Activated naive CD4-positive, alpha-beta T cell treated with Interleukin-2 at 50 U/mL for 16 hours (primary cell): ENCODE measurements at places on chromosomes 11 and 22.

DNA sequence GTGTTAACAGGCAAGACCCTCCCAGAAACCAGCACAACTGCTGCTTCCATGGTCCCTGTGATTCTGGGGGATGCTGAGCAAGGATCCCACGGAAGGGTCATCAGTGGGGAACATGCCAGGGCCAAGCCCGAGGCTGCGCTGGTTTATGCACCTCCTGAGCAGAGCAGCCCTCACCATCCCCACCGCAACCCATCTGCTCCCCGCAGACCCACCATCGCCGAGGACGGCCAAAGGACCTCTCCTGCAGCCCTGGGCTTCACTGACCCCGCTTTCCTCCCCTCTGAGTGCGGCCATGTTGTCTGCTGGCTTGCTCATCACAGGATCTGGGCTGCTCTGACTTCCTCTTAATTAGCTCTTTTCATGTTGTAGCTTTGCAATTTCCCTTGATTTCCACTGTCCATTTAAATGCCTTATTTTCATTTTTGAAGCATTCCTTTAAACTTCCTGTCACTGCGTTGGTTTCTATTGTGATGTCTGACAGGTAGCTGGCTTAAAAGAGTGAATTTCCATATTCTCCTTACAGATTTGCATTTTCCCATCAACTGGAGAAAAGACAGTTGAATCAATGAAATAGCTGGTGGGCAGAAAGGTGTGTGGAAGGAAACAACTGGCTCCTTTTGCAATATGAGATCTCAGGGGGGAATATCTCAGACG, 14.9 kb downstream of the TP53AIP1 start:
- no peak for DNase-seq

DNA sequence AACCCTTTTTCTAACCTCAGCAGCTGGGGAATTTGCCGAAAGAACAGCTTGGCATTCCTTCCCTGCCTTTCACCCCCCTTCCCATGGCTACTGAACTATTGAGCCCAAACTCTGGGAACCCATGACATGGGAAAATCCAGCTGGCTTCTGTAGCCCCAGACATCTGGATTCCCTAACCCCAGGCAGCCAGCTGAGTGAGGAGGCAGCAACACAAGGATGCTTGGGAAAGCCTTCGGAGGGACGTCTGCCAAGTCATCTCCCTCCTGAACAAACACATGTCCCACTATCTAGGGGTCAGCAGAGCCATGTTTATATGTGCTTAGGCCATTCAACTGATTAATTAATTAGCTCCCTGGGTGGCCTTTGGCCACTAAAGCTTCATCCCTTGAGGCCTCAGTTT, 21.6 kb downstream of the LRRC55 start:
- DNase-seq = no peak

DNA sequence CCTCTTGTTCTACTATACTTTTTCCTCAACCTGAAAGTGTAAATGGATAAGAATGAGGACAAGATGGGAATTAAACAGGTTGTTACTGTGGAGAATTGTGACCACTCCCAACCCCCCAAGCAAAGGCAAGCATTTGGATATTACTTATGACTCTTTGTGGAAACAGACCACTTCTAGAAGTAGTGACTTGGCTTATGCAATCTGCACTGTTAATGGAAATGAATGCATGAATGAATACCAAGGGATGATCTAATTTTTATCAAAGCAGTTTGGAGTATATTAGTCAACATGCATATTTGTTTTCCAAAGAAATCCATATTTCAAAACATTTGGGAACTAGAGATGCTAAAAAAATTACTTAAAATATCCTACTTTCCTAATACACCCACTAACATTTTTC, 35.3 kb downstream of the AMOTL1 start:
- no peak for DNase-seq

DNA sequence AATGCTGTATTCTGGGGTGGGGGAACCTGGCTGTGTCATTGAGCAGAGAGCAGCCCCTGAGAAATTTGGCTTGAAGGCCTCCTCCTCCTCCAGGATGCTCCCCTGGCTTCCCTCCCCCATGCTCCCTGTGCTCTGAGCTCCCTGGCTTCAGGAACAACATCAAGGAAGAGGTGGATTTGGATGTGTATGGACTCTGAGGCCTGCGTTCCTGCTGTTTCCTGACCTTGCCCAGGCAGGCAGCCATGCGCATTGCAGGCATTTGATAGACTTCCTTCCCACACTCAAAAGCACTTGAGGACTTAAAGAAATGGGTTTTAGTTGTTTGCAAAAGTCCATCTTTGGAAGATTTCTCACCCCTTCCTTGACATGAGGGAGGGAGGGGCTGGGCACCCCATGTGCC, 1317.1 kb downstream of the BRD1 start:
- DNase-seq = no peak

- DNase-seq = no peak
Measured at GRCh38 chr11:77508019-77508418, 34.1 kb upstream of the PAK1 start.

DNA sequence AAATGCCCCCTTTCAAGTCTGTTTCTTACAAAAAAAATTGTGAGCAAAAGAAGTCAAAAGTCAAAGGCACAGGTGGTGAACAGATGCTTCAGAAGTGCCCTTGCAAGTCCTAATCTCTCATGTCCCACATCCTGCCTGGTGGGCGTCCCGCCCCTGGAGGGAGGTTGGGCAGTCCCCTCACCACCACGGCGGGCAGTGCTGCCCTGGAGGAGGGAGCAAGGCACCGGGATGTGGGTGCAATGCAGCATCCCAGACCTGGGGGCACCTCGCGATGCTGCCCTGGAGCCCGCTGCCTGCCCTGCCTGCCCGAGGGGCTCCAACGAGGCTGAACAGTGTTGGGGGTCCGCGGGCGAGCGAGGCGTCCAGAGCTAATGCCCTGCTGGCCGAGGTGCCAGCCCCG, 15.9 kb downstream of the MRGPRG start:
- no peak for DNase-seq

GRCh38 chr11:32581556-32581955, 2.1 kb upstream of the EIF3M start:
- DNase-seq = no peak

DNA sequence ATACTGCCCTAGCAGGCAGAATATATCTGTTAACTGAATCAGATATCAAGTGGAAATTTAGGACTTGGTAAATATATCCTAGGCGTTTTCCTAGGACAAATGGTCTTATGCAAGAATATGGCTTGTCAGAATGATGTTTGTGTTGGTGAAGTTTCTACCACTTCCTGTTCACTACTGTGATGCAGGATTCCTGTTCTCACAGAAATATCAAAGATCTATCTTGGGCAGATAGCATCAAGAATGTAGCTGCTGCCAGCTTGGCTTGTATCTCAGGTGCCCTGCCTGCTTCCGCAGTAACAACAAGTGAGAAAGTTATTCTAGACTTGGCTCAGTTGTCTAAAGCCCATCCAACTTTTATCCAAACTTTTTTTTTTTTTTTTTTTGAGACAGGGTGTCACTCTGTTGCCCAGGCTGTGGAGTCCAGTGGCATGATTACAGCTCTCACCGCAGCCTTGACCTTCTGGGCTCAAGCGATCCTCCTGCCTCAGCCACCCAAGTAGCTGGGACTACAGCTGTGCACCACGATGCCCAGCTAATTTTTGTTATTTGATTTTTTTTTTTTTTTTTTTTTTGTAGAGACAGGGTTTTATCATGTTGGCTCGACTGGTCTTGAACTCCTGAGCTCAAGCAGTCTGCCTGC, 61.3 kb downstream of the PPME1 start:
- DNase-seq = no peak

DNA sequence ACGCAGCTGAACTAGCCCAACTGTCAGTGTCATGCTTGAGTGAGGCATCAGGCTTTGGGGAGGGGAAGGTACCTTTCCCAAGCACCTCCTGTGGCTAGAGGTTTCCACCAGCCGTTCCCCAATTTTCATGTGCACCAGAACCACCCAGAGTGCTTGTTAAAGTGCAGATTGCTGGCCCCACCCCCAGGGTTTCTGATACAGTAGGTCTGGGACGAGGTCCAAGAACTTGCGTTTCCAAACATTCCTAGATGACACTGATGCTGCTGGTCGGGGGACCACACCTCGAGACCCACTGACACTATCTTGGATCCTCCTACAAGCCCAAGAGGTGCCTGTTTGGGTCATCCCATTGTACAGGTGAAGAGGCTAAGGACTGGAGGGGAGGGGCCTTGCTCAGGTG, 59.8 kb downstream of the PDE2A start:
- DNase-seq = no peak

DNA sequence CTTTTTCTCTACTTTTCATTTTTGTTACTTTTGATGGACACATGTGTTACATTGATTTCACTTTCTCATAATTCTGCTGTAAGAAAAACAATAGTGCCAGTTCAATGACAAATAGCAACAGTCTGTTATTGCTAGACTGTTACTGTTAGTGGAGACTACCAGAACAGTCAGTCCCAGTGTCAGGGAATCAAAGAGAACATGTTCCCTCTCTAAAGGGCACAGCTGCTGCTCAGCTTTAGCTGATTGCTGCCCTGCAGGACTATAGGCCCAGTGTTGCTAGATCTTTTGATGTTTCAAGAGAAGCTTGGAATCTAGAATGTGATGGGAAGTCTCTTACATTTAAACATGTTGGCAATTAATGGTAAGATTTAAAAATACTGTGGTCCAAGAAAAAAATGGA, 3.4 kb downstream of the BIRC3 start:
- no peak for DNase-seq

- no peak for DNase-seq
Measured at GRCh38 chr11:129077191-129077590, 114.9 kb downstream of the ARHGAP32 start.

DNA sequence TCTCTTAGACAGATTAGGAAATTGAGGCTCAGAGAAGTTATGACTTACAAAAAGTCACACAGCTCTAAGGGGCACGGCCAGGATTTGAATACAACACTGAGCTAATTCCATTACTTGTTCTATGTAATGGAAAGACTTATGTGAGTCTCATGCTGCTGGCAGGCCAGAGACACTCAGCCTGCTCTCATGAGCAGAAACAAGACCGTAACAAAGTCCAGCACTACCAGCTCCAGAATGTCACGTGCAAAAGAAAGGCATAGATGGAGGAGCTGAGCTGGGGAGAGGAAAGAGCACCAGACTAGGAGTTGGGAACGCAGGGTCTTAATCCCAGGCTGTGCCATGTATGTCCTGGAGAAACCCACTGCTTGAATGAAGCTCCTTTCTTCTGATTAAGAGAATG, 1.8 kb downstream of the CHRDL2 start:
- DNase-seq = no peak

GRCh38 chr11:59212744-59213631, at the start of gene MPEG1:
TSS of gene MPEG1 (minus strand) at chr11:59212927. CDS start at chr11:59212865, 62 bp downstream.
- DNase-seq = no peak

GRCh38 chr11:5467527-5467926, 18.4 kb downstream of the OR51I2 start:
- no peak for DNase-seq

GRCh38 chr22:37747715-37748100, 50.9 kb downstream of the TRIOBP start:
- DNase-seq = no peak

DNA sequence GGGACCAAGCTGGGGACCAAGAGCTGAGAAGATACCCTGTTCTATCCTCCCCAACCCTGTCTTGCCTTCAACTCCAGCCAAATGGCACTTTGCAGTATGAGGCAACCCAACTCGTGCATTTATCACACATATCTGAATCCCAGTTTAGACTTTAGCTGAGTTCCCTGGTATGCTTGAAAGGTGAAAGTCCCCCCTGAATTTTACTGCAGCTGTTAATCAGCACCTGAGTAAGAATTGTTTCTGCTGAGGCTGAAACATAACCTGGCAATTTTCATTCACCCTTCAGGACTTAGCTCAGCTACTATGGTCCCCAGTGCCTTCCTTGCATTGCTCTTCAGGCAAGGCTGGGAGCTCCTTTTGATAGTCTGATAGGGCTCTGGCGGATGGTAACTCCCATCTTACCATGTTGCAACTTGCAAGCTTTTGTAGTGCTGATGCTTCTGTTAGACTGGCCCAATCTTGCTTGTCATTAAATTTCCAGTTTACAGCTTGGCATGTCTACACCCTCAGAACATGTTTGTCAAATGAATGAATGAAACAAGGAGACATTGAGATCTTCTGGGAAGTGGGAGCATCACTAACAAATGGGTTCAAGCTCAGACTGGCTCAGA, 64.0 kb upstream of the SLC6A5 start:
- DNase-seq = no peak

- DNase-seq = no peak
Measured at GRCh38 chr11:61115498-61116224, 13.4 kb downstream of the CD5 start.

- peak; percentile 80 for DNase-seq
Measured at GRCh38 chr22:50531546-50531961, 1.7 kb upstream of the TYMP start.

DNA sequence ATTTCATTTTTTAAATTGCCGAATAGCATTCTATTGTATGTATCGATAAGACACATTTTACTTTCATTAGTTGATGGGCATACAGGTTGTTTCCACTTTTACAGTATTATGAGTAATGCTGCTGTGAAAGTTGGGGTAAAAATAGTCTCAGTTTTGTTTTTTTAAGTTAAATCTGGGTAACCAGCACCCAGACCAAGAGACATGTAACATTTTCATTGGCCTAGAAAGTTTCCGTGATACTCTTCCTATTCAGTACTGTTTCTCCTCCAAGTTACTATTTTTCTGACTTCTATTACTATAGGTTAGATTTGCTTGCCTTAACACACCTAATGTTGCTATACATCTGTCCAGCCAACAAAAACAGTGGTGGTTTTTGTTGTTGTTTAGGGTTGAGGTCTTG, 12.3 kb downstream of the IPO7 start:
- DNase-seq = no peak

DNA sequence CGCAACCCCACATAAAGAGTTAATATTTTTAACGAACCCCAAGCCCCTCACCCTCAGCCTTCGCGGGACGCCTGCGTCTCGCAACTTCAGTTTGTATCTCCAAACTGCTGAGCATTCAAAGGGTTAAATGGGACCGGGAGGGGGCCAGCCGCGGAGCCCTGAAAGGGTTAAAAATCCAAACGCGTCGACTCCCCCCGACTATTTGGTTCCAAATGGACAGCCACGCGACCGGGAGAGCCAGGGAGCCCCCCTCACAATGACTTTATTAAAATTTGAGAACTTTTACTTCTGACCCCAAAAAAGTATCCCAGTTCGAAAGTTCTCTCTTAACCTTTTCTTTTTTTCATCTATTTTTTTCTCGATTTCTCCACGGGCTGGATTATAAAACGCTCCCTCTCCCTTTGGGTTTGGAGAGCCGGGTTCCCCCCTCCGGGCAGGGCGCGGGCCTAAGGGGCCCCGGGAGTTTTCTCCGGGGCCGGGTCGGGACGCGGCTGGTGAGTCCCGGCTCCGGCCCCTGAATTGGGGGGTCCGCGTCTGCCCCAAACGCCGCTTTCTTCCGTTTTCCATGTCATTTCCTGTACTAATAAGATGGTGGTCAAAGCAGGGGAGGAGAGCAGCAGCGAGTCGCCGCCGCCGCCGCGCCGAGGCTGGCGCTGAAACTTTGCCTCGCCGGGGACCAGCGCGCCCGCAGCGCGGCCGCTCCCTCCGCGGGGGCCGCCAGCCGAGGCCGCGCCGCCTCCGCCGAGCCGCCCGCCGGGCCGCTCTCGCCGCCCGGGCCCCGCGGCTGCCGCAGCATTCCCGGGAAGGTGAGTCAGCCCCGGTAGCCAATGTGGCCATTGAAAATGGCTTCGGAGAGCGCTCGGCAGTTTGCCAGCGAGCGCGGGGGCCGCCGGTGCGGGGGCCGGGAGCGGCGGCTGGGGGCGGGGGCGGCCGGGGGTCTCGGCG, at the start of gene PRDM11:
TSS of gene PRDM11 (plus strand) at position 568 of the 945 bp plus-strand sequence. CDS start 35,128 bp downstream, outside the sequence.
- peak; percentile 73 for DNase-seq

- DNase-seq = peak; percentile 27
Measured at GRCh38 chr22:17705951-17706900, 67.7 kb downstream of the BCL2L13 start.

- DNase-seq = no peak
Measured at GRCh38 chr11:34928960-34929680, 12.7 kb downstream of the PDHX start.

GRCh38 chr11:36000616-36001190, 56.8 kb downstream of the LDLRAD3 start:
- no peak for DNase-seq
